T47D (cell line): ENCODE measurements at places on chromosomes 5 and 9.

DNA sequence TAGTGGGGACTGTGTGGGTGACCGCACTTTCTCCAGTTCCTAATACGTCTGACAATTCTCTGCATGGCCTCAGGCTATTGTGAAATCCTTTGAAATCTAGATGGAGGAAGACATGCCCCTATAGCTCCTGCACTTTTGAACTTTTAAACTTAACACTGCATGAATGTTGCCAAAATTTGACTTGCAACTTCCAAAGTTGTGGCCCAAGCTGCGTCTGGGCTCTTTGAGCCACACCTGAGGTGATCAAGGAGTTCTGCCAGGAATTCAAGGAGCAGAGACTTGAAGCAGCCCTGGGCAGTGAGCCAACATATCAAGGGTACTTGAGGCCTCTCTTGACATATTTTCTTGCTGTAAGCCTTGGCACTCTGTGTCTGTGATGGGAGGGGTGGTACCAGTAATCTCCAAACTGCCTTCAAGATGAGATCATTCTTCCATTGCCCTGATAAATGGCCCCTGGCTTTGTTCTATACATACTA is 1336.1 kb upstream of the CDH9 start:
- DNase-seq, result peak; percentile 29

- DNase-seq, result no peak
Measured at GRCh38 chr5:126334760-126335159, 88.4 kb upstream of the GRAMD2B start.

DNA sequence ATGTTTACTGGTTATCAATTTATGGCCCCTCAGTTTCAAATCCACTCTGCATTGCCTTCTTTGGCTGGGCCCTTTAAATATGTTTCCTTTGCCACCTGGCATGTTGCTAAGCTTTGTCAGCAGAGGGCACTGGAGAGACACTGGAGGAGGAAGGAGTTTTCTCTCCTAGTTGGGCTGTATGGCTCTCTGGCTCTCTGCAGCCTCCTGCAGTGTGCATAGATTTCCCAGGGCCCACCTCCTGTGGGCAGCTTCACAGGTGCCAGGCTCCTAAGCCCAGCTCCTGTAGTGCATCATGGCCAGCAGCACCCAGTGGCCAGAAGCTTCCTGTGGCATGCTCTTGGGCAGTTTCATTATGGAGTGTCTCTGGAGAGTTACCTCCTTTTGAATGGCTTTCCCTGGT is 23.3 kb downstream of the CAVIN4 start:
- peak; percentile 74 for DNase-seq

- peak; percentile 8 for DNase-seq
Measured at GRCh38 chr5:92041911-92042660, 659.0 kb upstream of the ARRDC3 start.

DNA sequence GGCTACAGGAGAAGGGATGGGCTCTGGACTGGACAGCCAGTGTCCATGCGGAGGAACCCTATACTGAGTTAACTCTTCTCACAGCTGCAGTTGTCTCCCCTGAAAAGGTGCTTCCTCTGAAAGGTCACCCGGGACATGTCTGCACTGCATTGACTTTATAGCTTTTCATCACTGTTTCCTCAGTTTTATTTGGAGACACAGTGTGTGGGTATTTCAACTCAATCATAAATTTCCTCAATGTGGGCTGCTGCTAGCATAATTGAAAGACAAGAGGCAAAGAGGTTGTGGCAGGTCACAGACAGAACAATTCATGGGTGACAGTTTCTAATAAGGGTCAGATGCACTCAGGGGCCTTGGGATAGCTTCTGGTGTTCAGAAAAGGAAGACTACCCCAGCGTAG is 336.8 kb downstream of the KDM4C start:
- no peak for DNase-seq

- DNase-seq, result no peak
Measured at GRCh38 chr5:38871790-38872551, 26.2 kb downstream of the OSMR start.

DNA sequence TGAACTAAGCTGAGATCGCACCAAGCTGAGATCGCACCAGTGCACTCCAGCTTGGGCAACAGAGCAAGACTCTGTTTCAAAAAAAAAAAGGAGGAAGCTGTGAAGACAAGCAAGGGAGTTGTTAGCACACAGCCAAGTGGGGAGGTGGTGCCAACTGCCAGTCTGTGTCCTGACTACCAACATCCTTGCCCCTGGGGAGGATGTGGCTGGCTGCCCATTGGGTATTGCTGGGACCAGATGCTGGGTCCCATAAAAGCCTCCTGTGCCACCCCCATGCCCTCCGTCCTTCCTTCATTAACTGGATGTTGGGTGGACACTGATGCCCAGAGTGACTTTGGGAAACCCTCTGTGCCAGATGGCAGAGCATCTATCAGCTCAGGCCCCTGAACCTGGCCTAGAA is 157.1 kb upstream of the COL5A1 start:
- no peak for DNase-seq

DNA sequence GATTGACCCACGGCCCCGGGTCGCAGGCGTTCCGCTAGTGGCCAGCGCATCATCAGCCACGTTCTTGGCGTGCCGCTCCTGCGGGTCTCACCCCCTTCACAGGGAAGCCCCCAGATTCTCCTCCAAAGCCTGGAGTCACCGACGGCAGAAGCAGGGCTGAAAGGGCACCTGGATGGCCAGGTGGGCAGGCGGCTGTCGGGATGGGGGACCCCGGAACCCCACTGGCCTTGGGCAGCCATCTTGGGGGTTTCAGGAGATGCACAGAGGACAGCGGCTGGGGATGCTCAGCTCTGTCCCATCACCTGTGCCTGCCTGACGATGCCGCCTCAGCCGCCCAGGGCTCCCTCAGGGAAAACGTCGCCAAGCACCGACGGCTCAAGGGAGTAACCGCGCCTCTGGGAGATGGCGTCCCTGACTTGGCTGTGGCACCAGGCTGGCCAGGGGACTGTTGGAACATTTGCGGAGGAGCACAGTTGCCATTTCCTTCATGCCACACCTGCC is 14.1 kb upstream of the SLC9A3 start:
- DNase-seq, result no peak

- DNase-seq, result no peak
Measured at GRCh38 chr9:16258708-16259107, 611.8 kb downstream of the BNC2 start.

- DNase-seq, result no peak
Measured at GRCh38 chr5:39543335-39543734, 118.6 kb upstream of the DAB2 start.

- no peak for DNase-seq
Measured at GRCh38 chr5:158769079-158769478, 330.6 kb downstream of the EBF1 start.

DNA sequence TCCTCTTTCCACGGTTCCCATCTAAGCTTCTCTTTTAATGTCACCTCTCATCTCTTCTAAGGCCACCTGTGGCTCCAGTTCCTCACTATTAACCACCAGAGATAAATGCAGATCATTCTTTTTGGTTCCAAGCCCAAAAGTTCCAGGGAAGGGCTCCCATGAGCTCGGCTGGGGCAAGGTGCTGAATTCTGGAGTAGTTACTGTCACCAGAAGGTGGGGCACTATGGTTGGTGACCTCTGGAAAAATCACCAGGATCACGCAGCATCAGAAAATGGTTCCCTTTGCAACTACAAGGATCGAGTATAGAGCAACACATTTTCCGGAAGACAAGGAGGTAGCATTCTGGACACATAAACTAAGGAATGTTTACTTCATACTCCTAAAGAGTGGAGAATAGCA is 528.7 kb upstream of the DAP start:
- no peak for DNase-seq

GRCh38 chr5:135480511-135480910 is 28.4 kb upstream of the TIFAB start:
- no peak for DNase-seq

- DNase-seq, result no peak
Measured at GRCh38 chr5:160371294-160371693, 868 bp upstream of the C1QTNF2 start.

DNA sequence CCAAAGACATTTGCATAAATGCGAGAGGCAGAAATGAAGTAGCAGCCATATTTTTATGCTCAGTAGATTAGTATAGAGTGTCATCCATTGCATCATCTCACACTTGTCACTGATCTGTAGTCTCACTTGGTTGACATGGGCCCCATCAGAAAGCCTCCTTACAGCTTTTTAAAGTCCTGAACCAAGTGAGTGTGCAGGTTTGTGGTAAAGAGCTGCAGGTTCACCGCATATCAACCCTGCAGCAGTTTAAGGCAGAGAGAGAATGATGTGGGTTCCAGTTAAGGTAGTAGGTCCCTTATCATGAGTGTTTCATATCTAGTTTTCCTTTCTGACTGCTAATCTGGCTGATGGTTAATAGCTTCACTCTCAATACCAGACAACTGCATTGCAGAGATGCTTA is 1080.3 kb downstream of the NR2F1-AS1 start:
- DNase-seq, result no peak

- no peak for DNase-seq
Measured at GRCh38 chr9:38642951-38643814, 22.8 kb upstream of the ANKRD18A start.

GRCh38 chr5:149283626-149284480 is 12.2 kb downstream of the AFAP1L1 start:
- DNase-seq, result no peak

DNA sequence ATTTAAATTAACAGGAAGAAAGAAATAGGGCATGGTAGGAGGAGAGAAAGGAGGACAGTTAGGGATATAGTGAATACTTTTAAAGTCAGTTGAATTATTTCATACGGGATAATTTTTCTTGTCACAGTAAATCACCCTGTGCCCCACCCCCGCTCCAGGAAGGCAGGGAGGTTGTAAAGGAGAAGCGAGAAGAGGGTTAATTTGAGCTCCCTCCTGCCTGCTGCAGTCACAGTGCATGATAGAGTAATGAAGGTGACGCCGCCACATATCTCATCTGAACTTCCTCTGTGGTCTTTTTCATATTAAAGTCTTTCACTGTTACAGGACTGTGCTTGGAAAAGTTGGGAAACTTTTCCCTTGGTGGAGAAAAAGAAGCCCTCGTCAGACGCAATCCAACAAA is 896 bp upstream of the PCSK5 start:
- DNase-seq, result no peak

DNA sequence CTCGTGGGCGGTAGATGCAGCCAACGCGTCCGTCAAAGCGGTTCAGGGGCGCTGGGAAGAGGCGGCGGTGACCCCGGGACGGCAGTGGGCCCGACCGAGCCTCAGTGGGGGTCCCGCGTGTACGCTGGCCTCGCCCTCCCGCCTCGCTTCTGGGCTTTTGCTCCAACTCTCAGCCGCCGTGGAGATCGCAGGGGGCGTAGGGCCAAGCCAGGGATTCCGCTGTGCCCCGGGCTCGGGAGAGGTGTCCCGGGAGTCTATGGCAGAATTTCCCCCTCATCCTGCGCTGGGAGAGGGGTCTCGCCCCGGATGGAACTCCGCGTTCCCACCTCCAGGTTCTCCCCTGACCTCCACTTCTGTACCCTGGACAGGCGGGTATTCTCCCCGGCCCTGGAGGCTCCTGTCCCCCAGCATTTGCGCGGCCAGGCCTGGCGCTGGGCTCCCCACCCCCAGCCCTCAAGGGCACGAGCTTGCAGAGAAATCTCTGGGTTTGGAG is 131.9 kb downstream of the MRPL36 start:
- no peak for DNase-seq

- DNase-seq, result no peak
Measured at GRCh38 chr5:149325894-149326293, 19.4 kb upstream of the GRPEL2 start.

DNA sequence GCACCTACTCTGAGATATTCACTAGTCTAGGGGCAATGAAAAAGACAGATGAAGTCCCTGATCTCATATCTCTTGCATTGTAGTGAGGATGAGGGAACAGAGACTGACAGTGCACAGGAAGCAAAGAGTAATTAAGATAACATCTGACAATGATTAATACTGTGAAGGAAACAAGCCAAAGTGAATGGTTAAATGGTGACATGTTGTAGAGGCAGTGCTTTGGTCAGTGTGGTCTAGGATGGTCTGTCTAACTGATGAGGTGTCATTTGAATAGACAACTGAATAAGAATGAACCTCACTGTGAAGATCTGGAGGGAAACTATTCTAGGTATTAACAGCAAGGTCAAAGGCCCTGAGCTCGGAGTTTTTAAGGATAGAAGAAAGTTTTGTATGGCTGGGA is 333.3 kb upstream of the GRIA1 start:
- no peak for DNase-seq

GRCh38 chr5:65050140-65050539 is 281.4 kb downstream of the CWC27 start:
- no peak for DNase-seq

GRCh38 chr5:137223324-137224295 is 275.5 kb downstream of the SPOCK1 start:
- no peak for DNase-seq

DNA sequence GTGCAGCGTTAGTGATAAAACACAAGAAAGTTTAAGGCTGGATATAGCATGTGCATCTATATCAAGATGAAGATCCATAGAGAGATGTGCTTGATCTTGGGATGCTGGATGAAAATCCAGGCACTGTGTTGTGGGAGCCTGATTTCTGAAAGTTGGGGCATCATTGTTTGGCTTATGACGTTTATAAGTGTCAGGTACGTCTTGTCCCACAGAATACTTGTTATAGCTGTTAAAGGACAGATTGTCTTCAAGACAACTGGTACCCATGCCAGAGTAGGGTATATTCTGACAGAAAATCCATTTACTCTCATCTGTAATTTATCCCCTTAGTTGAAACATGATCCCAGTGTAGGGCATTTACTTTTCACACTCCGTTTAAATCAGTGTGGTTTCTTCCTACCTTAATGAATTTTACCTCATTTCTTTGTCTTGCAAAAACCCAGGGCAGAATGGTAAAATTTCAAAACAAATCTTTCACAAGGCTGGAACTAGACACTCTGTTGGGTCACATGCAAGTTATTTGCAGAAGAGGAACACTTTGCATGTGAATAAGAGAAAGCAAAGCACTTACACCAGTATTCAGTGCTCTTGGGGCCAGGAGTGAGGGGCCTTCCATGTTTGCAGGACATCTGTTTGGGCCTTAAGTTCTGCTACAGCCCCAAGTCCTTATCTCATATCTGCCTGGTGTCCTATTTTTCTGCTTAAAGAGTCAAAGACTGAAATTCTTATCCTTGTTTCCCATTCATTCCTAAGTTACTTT is 73.3 kb downstream of the GHR start:
- no peak for DNase-seq

GRCh38 chr9:133819923-133820322 is 81.8 kb upstream of the SARDH start:
- DNase-seq, result no peak

GRCh38 chr5:96432216-96433065 is 607 bp downstream of the PCSK1 start:
- DNase-seq, result no peak

DNA sequence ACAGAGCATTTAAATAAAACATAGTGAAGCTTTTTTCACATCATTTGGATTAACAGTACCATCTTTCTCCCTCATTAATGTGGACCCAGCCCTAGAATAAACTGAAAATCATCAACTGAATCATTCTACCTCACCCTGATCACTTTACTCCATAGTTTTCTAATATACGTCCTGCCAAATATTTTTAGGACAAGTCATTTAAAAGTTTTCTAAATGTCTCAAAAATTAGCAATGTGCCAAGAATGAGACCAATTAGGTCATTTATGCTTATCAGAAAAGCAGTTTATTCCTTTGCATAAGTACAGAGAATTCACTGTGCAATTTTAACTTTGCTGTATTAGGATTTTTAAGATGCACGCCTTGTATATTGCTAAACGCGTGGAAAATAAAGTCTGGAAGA is 284.4 kb downstream of the PIK3R1 start:
- no peak for DNase-seq
